Heart right ventricle (tissue), 16 donors: ENCODE measurements at places on chromosomes 7 and 10.

- DNase-seq: no peak
These were observed 230.9 kb downstream of the AGMO start for GRCh38 chr7:15330943-15331342.

DNA sequence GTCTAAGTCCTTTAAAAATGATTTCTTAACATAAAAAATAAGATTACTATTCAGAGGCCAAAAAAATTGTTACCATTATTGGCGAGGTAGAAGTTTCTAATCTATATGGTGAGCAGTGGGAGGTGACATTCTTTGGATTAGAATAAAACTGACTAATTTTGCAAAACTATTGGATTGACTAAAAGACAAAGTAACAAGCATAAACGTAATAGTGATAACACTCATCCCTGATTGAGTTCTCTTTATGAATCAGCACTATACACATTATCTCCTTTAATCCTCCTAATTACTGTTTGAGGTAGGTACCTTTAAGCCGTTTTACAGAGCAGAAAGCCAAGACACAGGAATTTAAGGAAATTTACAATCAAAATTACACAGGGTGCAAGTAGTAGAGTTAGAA is 139.2 kb upstream of the NRP1 start:
- DNase-seq: no peak

DNA sequence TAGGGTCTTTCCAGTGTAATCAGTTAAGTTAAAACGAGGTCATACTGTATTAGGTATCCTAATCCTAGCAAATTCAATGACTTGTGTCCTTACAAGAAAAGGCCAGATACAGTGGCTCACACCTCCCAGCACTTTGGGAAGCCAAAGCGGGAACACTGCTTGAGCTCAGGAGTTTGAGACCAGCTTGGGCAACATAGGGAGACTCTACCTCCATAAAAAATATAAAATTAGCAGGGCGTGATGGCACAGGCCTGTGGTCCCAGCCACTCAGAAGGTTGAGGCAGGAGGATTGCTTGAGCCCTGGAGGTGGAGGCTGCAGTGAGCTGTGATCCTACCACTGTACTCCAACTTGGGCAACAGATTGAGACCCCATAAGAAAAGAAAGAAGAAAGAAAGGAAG is 61.1 kb downstream of the CXCL12 start:
- no peak for DNase-seq

DNA sequence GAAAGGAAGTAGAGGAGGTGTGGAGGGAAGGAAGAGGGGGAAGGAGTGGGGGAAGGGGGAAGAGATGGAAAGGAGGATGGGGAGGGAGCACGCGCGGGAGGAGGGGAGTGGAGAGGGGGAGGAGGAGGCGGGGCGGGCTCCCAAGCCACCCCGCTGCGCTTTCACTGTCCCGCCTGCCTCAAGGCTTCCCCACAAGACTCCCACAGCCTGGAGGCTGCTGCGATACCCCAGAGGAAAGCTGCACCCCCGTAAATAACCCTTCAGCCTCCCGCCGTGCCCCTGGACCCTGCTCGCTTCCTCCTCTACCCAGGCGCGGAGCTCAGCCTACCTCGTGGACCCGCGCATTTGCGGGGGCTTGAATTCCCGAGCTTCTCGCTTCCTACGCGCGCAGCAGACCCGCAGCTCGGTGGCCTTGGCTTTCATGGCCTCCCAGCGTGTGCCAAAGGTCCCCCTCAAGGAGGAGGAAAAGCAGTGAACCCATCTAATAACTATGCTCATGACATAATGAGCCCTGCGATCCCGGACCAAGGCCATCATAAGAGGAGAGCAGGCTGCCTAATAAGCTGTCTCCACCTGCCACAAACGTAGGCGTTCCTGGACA is at the start of gene C10orf67:
Gene C10orf67, minus strand, starts transcription at position 557 of the 601 bp plus-strand sequence. Its CDS starts 23 bp downstream, at position 534.
- DNase-seq: peak; percentile 43

DNA sequence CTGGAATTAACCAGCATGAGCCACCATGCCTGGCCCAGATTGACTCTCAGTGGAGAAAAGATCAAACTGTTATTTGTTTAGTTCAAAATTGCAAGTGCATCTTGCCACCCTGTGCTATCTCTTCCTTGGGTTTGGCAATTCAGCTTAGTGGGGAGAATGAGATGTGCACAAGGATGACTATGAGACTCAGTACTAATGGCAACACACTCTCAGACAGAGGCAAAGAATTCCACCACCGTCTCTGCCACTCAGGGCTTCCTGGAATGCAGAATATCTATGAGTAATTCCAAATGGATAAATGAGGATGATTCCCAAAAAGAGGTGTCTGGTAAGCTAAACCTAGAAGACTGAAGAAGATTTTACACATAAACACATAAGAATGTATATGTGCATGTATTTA is 525.8 kb downstream of the NRG3 start:
- no peak for DNase-seq

DNA sequence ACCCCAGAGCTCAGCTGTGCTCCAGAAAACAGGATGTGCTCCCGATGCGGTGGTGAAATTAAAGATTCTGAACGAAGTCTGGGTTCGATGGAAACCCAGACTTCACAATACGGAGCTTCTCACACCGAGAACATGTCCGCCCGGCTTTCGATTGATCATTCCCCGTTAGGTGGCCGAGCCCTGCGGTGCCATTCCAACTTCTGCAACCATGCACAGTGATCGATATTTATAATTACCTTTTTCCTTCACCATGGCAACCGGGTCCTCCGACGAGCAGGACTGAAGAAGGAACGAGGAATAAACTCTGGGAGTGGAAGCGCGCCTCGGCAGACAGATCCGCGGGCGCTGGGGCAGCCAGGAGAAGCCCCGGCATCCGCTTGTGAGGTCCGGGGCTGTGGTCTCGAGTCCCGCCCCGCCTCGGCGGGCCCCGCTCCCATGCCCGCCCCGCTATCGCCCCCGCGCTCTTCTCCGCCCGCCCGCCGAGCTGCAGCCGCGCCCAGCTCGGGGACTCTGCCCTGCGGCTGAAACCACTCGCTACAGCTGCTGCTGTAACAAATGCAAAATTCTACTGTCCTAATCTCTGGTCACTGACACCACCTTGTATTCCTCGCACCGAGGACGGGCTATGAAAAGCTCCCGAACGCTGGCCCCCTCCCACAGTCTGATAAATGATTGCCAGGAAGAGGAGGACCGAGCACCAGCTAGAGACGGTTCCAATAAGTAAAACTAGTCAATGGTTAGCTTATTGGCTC is 26.2 kb downstream of the ABLIM1 start:
- peak; percentile 57 for DNase-seq

- DNase-seq: peak; percentile 27
These were observed 108.0 kb downstream of the GRK5 start for GRCh38 chr10:119315128-119316001.

DNA sequence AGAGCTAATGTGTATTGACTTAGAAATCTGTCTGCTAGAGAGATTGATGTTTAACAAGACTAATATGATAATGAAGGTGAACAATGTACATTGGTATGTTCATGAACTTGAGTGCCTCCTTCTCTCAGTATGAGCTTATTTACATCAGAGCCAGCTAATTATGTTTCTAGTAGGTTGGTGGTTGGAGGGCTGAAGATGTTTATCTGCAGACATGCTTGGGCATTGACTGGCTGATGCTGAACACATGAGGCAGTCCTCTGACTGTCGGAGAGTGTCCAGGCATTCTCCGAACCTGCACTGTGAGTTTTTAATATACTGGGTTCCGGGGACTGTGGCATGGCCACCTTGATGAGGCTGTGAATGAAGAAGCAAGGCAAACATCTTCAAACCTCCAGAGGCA is 47.5 kb downstream of the BMPER start:
- no peak for DNase-seq

GRCh38 chr10:127151981-127152699 is 44.3 kb downstream of the INSYN2A start:
- no peak for DNase-seq

GRCh38 chr7:37510043-37510634 is 61.5 kb upstream of the ELMO1 start:
- no peak for DNase-seq

DNA sequence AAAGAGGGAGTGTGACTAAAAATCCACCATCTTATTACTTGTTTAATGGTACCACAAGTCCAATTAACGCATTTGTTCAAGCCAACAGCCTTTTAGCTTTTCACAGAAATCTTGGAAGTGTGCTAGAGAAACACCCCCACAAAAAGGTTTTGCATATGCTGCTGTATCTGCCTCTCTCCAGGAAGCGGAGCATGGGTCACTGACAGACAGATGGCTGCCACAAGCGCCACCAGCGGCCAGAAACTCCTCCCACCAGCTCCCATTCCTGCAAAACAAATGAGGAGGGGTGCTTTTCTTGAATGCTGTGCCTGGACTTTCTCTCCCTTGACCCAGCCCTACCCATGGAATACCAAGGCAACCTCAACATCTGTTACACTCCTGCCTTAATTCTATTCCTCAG is 176.3 kb upstream of the LRGUK start:
- DNase-seq: no peak
